ENCODE measurements at places on chromosomes 6 and 20.
A peak's percentile ranks its signal among the peaks of the same experiment; 100 is the strongest.

DNA sequence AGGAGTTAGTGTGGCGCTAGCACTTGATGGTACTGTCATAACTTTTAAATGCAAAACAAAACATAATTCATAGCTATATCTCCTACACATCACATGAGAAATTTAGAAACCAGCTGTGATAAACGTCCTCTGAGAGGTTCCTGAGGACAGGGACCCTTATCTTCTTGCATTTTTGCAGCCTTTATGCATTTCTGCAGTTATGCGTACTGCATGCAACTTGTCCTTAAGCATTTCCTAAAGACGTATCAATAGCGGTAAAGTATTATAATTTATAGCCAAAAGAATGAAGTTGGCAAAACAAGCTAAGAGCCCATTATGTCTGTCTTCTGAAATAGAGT, 1.7 kb downstream of the NAPB start:
- no peak for DNase-seq

DNA sequence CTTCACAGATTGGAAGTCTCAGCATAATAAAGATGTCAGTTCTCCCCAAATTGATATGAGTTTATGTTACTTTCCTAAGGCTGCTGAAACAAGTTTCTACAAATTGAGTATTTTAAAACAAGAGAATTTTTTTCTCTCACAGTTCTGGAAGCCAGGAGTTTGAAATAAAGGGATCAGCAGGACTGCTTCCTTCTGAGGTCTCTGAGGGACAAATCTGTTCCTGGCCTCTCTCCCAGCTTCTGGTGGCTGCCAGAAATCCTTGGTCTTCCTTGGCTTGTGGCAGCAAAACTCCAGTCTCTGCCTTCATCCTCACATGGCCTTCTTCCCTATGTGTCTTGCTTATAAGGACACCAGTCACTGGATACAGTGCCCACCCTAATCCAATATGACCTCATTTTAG, 136.1 kb downstream of the TFAP2A start:
- DNase-seq = no peak

DNA sequence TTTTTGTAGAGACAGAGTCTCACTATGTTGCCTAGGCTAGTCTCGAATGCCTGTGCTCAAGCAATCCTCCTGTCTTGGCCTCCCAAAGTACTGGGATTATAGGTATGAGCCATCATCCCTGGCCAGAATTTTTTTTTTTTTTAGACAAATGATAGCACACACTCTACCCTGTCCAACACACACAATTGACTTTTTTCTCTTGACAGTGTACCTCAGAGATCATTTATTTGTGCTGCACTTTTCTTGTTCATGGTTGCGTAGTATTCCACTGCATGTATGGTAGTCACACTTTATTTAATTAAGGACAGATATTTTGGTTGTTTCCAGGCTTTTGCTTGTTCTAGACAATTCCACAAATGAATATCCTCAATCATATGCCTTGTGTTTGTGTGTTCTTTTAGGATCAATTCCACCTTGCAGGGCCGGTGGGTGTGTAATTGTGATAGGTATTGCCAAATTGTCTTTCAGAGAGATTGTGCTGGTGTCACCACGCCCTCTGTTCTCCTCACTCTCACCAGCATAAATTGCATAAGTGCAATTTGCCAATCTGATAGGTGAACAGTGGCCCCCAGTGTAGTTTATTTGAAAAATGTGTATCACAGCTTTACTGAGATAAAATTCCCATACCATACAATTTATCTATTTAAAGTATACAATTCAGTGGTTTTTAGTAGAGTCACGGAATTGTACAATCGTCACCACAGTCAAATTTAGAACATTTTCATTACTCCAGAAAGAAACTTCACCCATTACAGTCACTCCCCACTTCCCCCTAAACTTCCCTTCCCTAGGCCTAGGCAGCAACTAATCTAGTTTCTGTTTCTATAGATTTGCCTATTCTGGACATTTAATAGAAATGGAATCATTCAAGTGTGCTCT, 20.1 kb downstream of the SRC start:
- DNase-seq = no peak

DNA sequence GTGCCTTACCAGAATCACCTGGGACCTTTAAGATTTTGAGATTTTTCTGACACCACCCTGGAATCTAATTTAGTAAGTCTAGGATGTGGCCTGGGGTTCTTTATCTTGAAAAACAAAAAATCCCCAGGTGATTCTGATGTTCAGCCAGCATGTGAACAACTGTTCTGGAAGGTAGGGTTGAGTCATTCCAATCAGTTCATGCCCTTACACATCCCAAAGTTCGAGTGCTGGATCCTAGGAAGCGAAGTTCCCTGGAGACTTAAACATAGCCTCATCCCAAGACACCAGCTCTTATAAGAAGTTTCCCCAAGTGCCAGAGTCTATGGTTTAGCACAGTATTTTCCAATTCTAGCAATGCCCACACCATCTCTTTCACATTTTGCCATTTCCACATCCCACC, 6.3 kb upstream of the TSHZ2 start:
- DNase-seq = no peak

DNA sequence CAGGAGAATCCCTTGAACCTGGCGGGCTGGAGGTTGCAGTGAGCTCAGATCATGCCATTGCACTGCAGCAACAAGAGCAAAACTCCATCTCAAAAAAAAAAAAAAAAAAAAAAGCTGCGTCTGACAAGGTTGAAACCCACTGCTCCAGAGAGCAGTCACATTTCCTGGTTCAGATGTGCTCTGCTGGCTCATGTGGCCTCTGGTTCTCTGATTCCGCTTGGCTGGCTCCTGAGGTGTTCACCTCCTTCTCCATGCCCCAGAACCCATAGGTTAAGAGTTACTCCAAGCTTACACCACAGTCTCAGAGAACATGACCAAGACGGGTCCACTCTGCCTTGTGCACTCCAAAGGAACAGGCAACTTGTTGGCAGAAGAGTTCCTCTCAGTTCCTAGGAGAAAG, 8.8 kb upstream of the CNR1 start:
- DNase-seq = no peak

GRCh38 chr6:71168233-71168765, 120.3 kb upstream of the OGFRL1 start:
- no peak for DNase-seq

DNA sequence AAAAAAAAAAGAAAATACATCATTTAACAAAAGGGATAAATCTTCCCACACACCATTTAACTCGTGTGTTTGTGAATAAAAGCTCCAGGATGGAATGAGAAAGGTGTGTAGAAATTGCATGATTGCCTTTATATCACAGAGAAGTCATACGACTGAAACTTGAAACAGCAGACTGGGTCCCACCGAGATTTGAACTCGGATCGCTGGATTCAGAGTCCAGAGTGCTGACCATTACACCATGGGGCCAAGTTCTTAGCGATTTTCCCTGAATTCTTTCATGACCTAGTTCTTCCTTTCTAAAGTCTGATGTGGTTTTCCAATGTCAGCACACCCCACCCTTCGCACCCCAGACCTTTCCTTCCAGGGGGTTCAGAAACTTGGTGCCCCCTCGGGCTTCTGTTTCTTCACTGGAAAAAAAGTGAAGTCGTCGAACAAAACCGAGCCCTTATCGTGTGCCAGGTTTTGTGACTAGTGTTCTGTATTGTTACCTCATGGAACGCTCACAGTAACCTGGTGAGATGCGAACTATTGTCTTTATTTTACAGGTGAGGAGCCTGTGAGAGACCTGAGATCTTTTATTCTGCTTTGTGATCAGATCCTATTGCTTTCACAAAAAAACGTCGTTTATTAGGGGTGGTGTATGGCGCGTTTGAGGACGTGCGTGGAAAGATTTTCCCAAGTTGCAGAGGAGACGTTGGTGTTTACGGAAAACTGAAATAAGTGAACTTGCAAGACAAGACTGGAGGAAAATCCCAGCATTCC, 120.8 kb downstream of the OR2B2 start:
- peak; percentile 56 for DNase-seq

GRCh38 chr6:20629509-20629908, 95.3 kb downstream of the CDKAL1 start:
- no peak for DNase-seq

- no peak for DNase-seq
Measured at GRCh38 chr6:161353208-161353613, 79.3 kb upstream of the AGPAT4 start.

DNA sequence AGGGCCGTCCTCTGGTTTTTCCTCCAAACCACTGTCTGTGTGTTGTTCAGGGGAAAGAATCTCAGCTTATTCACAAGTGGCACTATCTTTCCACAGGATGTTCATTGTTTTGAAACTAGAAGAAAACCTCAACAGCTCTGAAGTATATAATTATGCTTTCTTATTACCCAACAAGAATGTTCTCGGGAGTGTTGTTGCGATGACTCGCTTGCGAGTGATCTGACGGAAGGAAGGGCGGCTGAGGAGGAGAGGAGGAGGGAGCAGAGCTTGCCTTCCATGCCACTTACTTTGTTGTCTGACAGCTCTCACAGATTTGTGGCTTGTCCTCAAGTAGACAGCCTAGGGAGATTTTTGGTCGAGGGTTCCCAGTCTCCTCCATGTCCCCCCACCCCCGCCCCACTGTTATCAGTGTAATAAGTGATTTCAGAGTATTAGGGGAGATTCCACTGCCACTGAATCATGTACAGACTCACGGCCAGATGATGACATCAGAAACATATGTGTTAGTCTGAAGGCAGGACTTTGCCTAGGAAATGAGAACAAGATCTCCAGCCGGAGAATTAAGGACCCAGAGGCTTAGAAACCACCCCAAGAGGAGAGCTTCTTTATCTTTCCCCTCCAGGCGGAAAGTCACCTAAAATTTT, 80.7 kb upstream of the CCN6 start:
- DNase-seq = peak; percentile 50

GRCh38 chr6:30202366-30202765, 10.8 kb downstream of the TRIM26 start:
- DNase-seq = no peak

- no peak for DNase-seq
Measured at GRCh38 chr6:71067816-71068215, 111.0 kb upstream of the B3GAT2 start.

Data from activated CD4-positive, CD25-positive, alpha-beta regulatory T cell treated with anti-CD3 and anti-CD28 coated beads, Interleukin-2, amount 50 U/mL, for 72 hours (primary cell).